Uterus (tissue), 4 donors: ENCODE measurements at places on chromosomes 11 and 22. TPM values are rescaled to one million over a fixed set of nuclear protein-coding genes. Genes with fewer than 3 reads are reported as not detected.

- H3K27me3 ChIP-seq: no peaks in the 10 kb centered on the region
- no peaks in the 10 kb centered on the region for H3K36me3 ChIP-seq
- no peaks in the 10 kb centered on the region for H3K4me1 ChIP-seq
- peak; percentile 54 for DNase-seq
Measured at GRCh38 chr11:117328375-117329010, 839 bp downstream of the CEP164 start.

Gene SYCE3
- total RNA-seq: not detected

Gene GRM5
- total RNA-seq: 2.2 TPM

DNA sequence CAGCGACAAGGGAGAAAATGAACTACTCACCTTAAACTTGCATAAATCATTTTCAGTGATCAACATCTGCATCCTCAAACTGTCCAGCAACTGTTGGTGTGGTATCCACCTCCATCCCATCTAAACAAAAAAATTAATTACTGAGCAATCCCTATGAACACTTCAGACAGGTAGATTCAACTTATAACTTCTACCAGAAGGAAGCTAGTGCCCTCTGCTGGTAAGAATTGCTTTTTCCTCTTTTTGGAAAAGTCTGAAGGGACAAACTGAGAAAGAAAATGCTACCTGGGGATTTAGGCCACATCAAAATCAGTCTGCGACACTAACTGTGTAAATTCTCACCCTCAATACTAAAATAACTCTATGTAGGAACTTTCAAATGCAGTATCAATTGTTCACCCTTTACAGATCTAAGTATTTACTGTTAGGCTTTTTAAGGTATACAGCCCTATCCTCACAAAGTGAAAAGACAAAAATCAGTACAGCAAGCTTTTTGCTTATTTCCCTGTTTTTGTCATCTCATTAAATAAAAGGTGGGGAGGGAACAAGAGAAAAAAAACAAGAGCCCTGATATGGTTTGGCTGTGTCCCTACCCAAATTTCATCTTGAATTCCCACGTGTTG is 17.9 kb downstream of the CLNS1A start:
- H3K4me3 ChIP-seq: no peak overlapping the region
- no peak for DNase-seq
- no peaks in the 10 kb centered on the region for H3K4me1 ChIP-seq
- no peaks in the 10 kb centered on the region for H3K36me3 ChIP-seq
- no peak overlapping the region for H3K27ac ChIP-seq

GRCh38 chr11:82901922-82902485 is 468 bp downstream of the DDIAS start:
- H3K36me3 ChIP-seq: no peaks in the 10 kb centered on the region
- DNase-seq: no peak

GRCh38 chr11:65286686-65287085 is 24.9 kb downstream of the POLA2 start:
- no peak overlapping the region for H3K4me3 ChIP-seq
- H3K4me1 ChIP-seq: peaks cover 8% of the 10 kb centered on the region
- no peak for DNase-seq
- H3K27me3 ChIP-seq: no peaks in the 10 kb centered on the region

GRCh38 chr11:63502252-63502820 is 3.5 kb upstream of the LGALS12 start:
- no peaks in the 10 kb centered on the region for H3K4me1 ChIP-seq
- H3K27me3 ChIP-seq: no peaks in the 10 kb centered on the region
- H3K4me3 ChIP-seq: no peak overlapping the region
- DNase-seq: no peak
- no peak overlapping the region for H3K27ac ChIP-seq
